ENCODE measurements at places on chromosomes 5 and 9.

DNA sequence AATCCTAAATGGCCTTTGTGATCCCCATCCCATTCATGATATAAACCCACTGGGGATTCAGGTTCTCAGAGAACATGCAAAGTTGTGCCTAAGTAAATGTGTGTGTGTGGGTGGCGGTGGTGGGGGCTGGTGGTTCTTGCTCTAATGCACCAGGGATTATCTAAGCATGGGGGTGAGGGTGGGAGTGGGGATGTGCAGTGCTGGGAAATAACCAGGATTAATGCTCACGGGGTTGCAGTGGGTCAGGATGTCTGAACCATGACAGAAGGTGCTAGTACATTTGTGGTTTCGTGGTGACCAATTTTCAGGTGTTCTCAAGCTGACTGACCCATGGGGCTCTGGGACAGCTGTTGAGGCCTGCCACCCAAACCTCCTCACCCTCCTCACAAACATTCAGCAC, 101.0 kb downstream of the ZNF608 start:
- peaks cover 38% of the 10 kb centered on the region for H3K4me1 ChIP-seq
- H3K4me3 ChIP-seq = no peak overlapping the region
- peak overlapping the region; percentile 24 for H3K27ac ChIP-seq
- 0 out of 2 replicates have a peak, but pooled peaks cover 3% of the 10 kb centered on the region for H3K36me3 ChIP-seq
- peak; percentile 60 for DNase-seq

DNA sequence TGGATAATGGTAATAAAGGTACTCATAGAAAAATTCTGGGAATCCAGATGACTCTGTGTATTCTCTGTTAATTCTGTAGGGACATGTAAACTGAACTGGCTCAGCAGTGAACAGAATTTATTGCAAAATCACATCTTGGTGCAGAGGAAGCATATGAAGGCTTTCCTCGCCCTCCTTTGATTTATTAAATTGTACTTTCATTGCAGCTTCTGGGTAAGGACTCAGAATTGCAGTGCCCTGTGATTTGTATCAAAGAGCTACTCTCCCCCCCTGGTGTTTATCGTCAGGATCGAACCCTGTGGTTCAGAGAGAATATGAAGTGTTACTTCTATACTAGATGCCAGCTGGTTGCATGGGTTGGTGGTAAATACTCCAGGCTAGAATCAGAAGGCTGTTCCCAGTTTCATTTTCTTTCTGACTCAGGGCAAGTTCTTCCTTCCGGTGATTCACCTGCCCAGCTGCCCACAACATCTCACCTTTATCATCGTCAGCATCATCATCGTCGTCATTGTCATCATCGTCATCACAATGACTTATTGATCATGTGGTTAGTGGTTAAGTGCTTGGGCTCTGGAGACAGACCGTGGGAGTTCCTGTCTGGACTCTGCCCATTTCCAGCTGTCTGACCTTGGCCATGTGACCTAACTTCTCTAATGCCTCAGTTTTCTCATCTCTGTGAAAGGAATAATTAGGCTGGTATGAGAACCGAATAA, 238.8 kb downstream of the ARHGAP26 start:
- H3K27me3 ChIP-seq = no peaks in the 10 kb centered on the region
- H3K36me3 ChIP-seq = no peaks in the 10 kb centered on the region
- no peak overlapping the region for H3K4me3 ChIP-seq
- no peak overlapping the region for H3K27ac ChIP-seq

GRCh38 chr5:127492854-127493738, 24.3 kb upstream of the PRRC1 start:
- H3K27me3 ChIP-seq = no peaks in the 10 kb centered on the region
- no peak overlapping the region for H3K4me3 ChIP-seq
- H3K36me3 ChIP-seq = no peaks in the 10 kb centered on the region
- H3K27ac ChIP-seq = no peak overlapping the region
- H3K4me1 ChIP-seq = no peaks in the 10 kb centered on the region

DNA sequence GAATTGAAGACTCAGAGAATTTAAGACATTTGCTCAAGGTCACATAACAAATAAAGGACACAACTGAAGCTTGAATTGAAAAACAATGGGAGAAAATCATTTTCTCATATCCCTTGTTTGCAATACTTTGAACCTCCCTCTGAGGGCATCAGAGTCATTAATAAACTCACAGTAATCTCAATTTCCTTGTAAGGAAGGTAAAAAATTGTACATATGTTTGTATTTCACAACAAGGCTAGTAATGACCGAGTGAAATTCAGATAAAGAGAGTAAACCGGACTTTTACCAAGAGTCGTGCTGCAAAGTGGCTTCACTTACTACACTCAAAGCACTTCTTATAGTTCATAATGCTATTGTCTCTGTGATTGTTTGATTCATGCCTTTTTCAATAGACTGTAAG, 665.0 kb downstream of the NR2F1-AS1 start:
- no peak overlapping the region for H3K4me3 ChIP-seq
- peaks cover 6% of the 10 kb centered on the region for H3K4me1 ChIP-seq
- no peaks in the 10 kb centered on the region for H3K27me3 ChIP-seq
- no peak for DNase-seq

DNA sequence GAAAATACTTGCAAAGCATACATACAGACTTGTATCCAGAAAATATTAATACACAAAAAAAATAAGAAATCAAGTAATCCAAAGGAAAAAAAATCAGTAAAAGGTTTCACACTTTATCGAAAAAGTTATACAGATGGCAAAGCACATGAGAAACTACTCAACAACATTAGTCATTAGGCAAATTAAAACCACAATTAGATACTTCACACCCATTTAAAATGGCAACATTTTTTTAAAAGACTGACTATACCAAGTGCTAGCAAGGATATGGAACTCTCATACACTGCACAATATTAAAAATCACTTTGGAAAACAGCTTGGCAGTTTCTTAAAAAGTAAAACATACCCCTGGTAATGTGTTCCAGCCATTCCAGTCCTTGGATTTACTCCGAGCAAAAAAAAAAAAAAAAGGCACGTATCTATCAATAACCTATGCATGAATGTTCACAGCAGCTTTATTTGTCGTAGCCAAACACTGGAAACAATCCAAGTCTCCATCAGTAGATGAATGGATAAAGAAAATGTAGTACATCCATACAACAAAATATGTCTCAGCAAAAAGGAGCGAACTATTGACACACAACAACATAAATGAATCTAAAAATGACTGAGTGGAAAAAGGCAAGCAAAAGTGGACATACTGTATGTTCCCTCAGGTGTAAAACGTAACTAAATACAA, 66.0 kb downstream of the GNAQ start:
- H3K4me1 ChIP-seq = no peaks in the 10 kb centered on the region
- no peaks in the 10 kb centered on the region for H3K36me3 ChIP-seq
- no peak overlapping the region for H3K27ac ChIP-seq

GRCh38 chr9:115022760-115023434, 92.5 kb upstream of the TNFSF8 start:
- peak; percentile 59 for DNase-seq
- H3K4me1 ChIP-seq = peaks cover 5% of the 10 kb centered on the region
- H3K4me3 ChIP-seq = no peak overlapping the region
- no peaks in the 10 kb centered on the region for H3K27me3 ChIP-seq
- peaks cover 77% of the 10 kb centered on the region for H3K36me3 ChIP-seq

- peaks cover 15% of the 10 kb centered on the region for H3K4me1 ChIP-seq
- no peak overlapping the region for H3K4me3 ChIP-seq
- no peak for DNase-seq
- no peak overlapping the region for H3K27ac ChIP-seq
- peaks cover 9% of the 10 kb centered on the region for H3K27me3 ChIP-seq
Measured at GRCh38 chr5:948472-949274, 56.0 kb downstream of the TRIP13 start.

GRCh38 chr9:114718801-114719221, 36.8 kb upstream of the TEX48 start:
- no peaks in the 10 kb centered on the region for H3K36me3 ChIP-seq
- peaks cover 3% of the 10 kb centered on the region for H3K27me3 ChIP-seq
- DNase-seq = no peak
- no peak overlapping the region for H3K4me3 ChIP-seq
- no peak overlapping the region for H3K27ac ChIP-seq

DNA sequence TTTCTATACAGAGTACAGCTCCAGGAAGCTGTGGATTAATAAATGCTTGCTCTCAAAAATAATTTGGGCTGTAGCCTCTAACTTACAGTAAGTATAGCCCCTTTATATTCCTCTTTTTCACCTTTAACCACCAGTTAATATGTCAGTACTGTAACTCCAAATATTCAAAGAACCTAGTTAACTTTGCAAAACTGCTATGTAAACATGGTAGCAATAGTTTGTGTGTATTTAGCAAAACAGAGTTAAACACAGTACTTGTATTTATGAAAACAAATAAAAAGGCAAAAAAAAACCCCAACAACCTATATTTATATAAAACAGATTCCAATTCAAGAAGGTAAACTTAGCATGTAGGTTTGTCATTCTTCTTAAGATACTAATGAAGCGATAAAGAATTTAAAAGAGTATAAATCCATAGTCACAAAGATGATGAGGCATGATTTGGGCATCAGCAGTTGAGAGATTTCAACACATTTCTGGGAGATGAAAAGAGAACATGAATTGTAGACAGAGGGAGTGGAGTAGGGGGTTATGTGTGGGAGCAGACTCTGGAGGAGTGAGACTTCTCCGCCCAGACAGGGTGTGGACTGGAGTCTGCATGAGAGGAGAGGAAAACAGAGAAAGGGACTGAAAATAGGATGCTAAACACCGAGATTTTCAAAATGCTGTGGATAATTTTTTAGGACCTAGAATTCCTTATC, 47.0 kb upstream of the F2RL1 start:
- H3K36me3 ChIP-seq = no peaks in the 10 kb centered on the region
- H3K27me3 ChIP-seq = no peaks in the 10 kb centered on the region
- no peak overlapping the region for H3K4me3 ChIP-seq

DNA sequence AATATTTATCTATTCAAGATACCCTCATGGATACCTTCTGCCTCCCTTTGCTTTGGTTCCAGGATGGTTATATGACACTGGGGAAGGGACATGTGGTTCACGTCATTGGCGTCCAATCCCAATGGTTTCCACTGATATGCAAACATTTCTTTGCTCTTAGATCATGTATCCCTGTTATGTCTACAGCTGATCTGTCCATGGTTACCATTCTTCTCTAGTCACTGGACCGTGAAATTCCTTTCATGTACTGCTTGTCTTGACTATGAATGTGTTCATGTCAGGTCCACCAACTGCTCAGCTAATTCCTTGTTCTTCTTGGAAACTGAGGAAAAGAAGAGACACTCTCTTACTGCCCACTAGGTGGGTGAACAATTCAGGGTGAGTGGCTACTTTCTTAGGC, 391.1 kb upstream of the ZNF608 start:
- H3K27ac ChIP-seq = no peak overlapping the region
- no peak overlapping the region for H3K4me3 ChIP-seq
- H3K4me1 ChIP-seq = peaks cover 25% of the 10 kb centered on the region
- no peaks in the 10 kb centered on the region for H3K36me3 ChIP-seq
- no peaks in the 10 kb centered on the region for H3K27me3 ChIP-seq

DNA sequence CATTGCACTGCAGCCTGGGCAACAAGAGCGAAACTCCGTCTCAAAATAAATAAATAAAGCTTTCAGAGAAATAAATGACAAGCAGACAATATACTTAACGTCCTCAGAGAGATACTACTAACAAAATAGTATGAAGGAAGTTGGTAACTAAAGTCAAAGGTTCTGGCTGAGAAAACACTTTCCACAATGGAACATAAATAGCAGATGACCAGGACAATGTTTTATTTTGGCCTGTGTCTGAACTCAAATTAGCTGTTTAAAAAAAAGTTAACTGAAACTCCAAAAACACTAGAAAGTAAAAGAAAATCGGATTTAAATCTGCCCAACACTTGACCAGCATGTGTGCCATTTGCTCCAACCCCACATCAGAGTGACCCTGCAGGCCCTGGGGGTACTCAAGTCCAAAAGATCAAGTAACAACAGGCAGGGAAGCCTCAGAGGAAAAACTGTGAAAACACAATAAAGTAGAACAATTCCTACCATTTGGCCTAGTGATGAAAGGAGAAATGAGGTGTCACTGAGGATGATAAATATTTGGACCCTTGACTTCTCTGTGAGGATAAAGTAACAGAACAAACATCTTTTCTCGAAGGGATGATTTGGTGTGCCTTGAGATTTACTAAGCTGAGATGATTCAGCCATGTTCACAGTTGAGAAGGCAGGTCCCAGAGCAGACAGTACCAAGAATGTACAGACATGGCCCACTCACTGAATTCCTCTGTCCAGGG, 47.7 kb downstream of the LHFPL2 start:
- H3K4me1 ChIP-seq = peaks cover 13% of the 10 kb centered on the region
- H3K27me3 ChIP-seq = no peaks in the 10 kb centered on the region
- no peak overlapping the region for H3K4me3 ChIP-seq
- DNase-seq = no peak
- peaks cover 8% of the 10 kb centered on the region for H3K36me3 ChIP-seq
